ENCODE measurements at places on chromosomes 2 and 18.
A peak's percentile ranks its signal among the peaks of the same experiment; 100 is the strongest.

DNA sequence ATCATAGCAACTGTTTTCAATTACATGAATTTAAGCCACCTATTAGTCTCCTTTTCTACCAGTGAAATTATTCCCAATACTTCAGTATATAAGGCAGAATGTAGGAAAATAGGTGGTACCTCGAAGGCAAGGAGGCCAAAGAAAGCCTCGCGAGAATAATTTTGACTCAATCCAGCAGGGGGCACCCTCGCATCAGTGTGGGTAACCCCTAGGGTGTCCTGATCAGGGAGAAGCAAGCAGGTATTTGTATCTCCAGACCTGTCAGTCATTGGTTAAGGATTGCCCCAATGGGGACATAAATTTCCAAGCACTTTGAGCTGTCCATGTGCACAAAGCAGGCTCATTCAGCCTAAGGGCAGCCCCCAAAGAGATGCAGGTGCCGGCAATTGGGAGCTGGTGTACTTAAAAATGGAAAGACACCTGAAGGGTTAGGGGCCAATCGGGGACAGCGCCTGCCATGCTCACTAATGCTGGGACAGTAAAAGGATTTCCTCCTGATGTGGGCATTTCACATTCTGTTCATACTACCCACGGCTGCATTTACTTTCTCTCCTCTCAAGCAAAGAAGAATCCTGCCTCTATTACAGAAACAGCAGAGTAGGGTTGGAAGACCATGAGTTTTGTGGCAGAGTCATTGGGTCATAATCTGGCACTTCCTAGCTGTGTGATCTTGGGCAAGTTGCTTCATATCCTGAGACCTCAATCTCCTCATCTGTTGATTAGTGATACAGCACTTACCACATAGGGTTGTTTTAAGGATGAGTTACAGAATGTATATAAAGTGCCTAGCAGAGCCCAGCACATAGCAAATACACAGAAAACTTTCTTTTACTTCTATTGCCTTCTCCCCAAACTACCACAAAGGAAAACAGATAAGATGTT lies 136.1 kb downstream of the ICOS start:
- DNase-seq, result peak; percentile 60

DNA sequence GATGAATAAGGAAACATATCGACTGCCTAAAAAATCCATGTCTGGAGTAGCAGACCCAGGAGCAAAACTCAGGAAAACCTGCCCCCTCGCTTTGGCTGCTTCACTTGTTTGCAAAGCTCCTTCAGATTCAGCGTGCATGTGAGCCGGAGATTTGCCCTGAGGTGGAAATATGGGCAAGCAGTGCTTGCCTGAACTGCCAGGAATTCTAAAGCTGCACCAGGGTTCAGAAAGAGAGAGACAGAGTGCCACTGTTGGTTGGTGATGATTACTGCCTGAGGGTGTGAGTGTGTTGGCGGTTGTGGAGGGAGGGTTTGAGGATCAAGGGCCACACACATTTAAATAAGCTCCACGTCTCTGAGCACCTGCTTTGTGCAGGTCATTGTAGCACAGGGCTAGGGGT lies 139.6 kb upstream of the RGPD4 start:
- DNase-seq, result no peak

- no peak for DNase-seq
Measured at GRCh38 chr2:237503201-237503600, 16.1 kb downstream of the MLPH start.

- DNase-seq, result no peak
Measured at GRCh38 chr2:70534183-70534836, 19.3 kb downstream of the TGFA start.

GRCh38 chr2:213306316-213306942 lies 22.2 kb downstream of the SPAG16 start:
- DNase-seq, result no peak

GRCh38 chr2:238502956-238503791 lies 76.4 kb downstream of the ASB1 start:
- no peak for DNase-seq

DNA sequence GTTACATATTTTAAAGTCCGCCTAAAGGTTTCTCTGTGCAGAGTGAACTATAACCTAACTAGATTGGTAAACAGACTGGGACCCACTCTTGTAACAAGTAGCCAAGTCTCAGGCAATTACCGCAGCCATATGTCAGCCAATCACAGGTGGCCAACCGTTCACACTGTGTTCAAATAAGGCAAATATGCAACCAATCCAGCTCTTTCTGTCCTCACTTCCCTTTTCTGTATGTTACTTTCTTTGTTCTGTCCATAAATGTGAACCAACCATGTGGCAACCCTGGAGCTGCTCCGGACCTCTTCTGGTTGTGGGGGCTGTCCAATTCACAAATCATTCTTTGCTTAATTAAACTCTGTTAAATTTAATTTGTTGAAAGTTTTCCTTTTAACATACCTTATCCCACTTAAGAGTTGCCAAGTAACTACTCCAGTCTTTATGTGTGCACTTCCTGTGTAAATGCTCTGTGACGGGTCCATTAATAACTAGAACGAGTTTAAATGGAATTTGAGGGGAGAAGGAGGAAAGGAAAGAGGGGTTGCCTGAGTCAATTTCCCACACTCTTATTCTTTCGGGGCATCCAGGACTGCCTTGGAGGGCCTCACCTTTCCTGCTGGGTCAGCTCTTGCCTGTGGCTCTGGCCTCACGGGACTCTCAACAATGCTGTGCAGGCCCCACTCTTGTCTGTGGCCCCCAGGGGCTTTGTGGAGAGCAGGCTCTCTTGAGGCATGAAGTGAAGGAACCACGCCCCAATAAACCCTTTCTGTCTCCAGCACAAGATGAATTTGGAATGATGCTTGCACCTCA lies 6.6 kb upstream of the RPL37A start:
- no peak for DNase-seq

- DNase-seq, result no peak
Measured at GRCh38 chr2:53438100-53438499, 329.5 kb upstream of the CHAC2 start.

GRCh38 chr18:58287353-58288274 lies 243.6 kb downstream of the NEDD4L start:
- DNase-seq, result no peak

DNA sequence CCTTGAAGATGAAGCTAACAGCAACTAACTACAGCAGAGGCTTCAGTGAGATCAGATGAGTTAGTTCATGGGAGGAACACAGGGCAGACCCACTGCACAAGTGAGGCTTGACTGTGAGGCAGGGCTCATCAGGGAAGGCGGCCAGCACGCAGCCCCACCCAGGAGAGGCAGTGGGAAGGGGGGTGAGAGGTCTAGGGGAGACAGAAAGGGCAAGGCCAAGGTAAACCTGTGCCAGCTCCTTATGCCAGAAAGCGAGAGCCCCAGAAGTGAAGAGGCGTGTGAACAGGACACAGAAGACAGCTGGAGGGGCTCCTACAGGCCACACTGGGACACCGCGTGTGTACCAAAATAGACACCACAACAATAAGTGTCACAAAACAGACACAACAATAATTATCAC lies 48.6 kb downstream of the ANO7 start:
- no peak for DNase-seq

GRCh38 chr2:82501217-82501616 lies 1957.9 kb downstream of the SUCLG1 start:
- no peak for DNase-seq

- no peak for DNase-seq
Measured at GRCh38 chr2:27621524-27621923, 7.3 kb downstream of the CCDC121 start.

DNA sequence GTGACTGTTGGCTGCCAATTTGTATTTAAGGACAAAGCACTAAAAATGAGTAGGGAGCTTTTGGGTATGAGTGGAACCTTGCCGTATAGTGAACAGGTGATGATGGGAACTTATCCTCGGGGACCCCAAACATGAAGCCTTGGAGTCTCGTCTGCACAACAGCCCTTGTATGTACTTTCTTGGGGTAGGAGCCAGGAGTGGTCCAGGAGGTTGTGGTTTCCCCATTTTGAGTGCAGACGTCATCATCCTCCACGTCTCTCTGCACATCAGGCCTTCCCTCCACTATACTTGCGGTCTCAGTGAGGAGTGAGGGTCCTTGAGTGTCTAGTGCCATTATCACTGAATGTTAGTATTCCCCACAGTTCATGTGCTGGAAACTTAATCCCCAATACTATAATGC lies 101.5 kb upstream of the HS6ST1 start:
- no peak for DNase-seq

GRCh38 chr2:27715318-27716210 lies 51.9 kb downstream of the SLC4A1AP start:
- peak; percentile 47 for DNase-seq

DNA sequence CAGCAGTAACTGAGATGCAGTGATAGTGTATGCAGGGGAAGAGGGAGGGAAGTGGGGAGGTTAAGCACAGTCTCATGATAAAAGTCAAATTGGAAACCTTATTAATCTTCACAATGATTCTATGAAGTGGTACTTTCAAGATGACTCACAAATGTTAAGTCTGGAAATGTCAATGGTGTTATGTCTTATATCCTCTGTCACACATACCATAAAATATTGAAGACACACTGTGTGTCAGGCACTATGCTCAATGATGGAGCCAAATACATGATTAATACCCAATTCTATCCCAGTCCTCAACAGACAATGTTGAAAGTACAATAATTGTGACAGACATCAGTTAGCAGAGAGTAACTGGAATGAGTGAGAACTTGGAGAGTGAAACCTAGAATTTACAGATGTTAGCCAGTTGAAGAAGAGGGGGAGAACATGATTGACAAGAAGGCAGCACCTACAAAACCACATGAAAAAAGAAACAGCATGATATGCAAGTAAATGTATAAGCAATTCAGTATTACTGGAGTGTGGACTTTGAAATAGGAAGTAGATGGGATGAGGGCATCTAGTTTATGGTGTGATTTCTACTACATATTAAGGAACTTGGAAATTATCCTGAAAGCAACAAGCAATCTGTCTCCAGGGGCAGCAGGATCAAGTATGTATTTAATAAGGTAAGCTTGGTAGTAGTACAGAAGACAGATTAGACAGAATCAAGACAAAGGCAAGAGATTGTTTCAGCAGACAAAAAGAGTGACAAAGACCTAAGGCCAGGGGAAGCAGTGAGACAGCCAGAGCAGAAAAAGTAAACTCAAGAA lies 107.6 kb downstream of the STRN start:
- no peak for DNase-seq

GRCh38 chr2:32235315-32235714 lies 29.4 kb downstream of the NLRC4 start:
- no peak for DNase-seq

DNA sequence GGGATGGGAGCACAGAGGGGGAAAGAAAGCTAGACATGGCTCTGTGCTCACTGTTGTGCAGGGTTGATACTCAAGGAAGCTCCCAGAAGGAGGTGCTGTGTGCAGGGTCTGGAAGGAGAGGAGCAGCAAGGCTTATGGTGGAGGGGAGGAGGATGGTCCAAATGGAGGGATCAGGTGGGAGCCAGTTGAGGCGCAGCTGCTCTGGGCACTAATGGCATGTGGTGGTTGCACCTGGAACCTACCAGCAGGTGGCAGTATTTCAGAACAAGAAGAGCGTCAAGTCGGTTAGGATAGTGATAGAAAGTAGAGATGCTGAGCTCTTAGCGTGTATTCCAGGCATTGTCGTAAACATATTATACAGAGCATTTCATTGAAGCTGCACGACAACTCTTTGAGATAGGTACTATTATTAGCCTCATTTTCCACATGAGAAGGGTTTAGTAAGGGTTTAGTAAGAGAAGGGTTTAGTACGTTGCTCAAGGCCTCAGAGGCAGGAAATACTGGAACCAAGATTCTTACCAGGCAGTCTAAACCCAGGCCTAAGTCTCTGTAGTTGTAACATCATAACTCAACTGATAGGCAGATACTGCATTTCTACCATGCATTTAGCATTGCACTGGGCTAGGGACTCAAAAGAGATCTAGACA lies 223.7 kb downstream of the CYP26B1 start:
- peak; percentile 38 for DNase-seq

GRCh38 chr2:163934131-163934530 lies 198.3 kb upstream of the FIGN start:
- no peak for DNase-seq

GRCh38 chr2:144524118-144525009 lies 4.4 kb upstream of the ZEB2 start:
- no peak for DNase-seq

DNA sequence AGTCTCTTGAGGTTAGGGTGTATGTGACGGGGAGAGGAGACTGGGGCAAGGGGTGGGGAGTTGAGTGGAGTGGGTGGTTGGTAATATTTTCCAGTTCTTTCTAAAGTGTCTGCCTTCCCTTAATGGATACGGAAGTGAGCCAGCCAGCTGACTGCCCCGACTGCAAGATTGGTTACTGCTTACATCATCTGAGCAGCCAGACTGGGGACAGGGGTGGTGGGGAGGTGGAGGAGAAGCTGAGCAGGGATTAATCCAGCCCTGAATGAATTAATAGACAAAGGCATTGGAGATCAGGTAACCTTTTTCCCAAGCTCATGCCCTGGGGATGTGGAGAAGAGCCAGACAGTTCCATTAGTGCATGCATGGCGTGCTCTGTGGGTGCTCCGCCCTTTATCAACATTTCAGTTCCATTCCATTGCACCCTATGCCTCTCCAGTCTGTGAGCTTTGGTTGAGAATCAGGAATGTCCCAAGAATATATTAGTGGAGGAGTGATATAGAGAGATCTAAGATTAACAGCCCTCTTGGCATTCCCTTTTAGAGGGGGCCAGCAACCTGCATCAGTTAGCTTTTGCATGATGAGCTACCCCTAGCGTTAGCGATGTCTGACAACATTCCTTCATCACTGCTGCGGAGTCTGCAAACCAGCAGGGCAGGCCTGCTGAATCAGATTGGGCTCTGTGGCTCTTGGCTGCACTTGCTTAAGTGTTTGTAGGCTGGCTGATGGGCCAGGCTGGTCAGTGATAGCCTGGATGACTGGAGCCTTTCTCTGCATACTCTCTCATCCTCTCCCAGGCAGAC lies 67.4 kb downstream of the TNP1 start:
- DNase-seq, result no peak

GRCh38 chr18:6370886-6371635 lies 43.6 kb downstream of the L3MBTL4 start:
- DNase-seq, result no peak

DNA sequence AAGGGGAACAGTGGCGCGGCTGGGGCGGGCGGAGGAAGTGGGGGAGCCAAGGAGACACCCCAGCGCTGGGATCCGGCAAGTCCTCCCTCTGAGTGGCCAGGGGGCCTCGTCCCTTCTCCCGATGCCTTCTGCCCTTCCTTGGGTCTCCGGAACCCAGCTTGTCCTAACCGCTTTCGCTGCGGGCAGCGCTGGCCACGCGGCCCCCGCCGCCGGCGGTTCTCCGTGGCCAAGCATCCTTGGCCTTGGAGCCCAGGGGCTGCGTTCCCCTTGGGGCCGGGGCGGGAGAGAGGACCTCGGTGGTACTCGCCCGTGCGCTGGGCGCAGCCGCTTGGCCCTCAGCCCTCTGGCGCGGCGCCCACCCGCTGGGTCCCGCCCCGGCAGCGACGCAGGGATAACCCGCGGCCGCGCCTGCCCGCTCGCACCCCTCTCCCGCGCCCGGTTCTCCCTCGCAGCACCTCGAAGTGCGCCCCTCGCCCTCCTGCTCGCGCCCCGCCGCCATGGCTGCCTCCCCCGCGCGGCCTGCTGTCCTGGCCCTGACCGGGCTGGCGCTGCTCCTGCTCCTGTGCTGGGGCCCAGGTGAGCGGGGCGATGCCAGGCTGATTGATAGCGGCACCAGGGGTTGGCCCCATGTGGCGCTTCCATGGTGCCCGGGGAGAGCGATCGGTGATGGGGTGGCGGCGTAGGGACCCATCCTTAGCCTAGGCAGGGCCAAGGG lies 128.7 kb downstream of the UXS1 start:
- DNase-seq, result peak; percentile 51

GRCh38 chr2:25155401-25155800 lies 13.0 kb downstream of the POMC start:
- DNase-seq, result no peak

Measured in activated T-cell treated with anti-CD3 and anti-CD28 coated beads, Interleukin-2, amount 50 U/mL, for 1 hour (primary cell).